Frontal cortex (tissue), 4 donors: ENCODE measurements at places on chromosomes 7 and 10. TPM values are rescaled to one million over a fixed set of nuclear protein-coding genes. Genes with fewer than 3 reads are reported as not detected.

Gene MOGAT3
- not detected for total RNA-seq

Gene GDF2
- total RNA-seq, result not detected

Gene NKX2-3
- under 0.01 TPM for total RNA-seq

Gene NCF1
- total RNA-seq, result under 0.01 TPM

Gene EBLN1
- total RNA-seq, result not detected

Gene CADPS2
- 9.8 TPM for total RNA-seq

Gene LRRC17
- total RNA-seq, result 15.5 TPM

Gene UCMA
- not detected for total RNA-seq

Gene AOAH
- 3.7 TPM for total RNA-seq

Gene CTNNA3
- 2.0 TPM for total RNA-seq

Gene SLF2
- total RNA-seq, result 46.5 TPM

Gene ODAD2
- total RNA-seq, result 0.82 TPM

Gene UTF1
- total RNA-seq, result not detected

Gene ZNF775
- total RNA-seq, result 10.2 TPM

Gene ST8SIA6
- 4.9 TPM for total RNA-seq

Gene JAKMIP3
- 4.1 TPM for total RNA-seq

Gene NPSR1
- total RNA-seq, result not detected

Gene SLC18A3
- under 0.01 TPM for total RNA-seq
